Left colon (tissue), 2 donors: ENCODE measurements at places on chromosomes 6 and 20.

DNA sequence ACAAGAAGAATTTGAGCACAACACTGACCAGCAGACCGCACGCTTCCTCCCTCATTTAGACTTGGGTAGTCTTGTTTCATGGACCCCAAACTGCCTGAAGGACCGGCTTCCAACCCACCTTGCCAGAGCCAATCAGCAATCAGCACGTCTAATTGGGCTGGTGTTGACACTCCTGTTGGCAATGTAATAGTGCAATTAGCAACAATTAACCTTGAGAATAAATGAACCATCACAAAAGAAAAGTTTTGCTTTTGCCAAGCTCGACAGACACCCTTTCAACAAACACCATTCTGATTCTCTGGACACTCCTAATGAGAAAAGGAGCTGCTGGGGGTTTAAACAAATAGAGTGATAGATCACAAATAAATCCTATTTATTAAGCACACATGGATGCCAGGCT lies 61.0 kb downstream of the EDN3 start:
- DNase-seq, result no peak

DNA sequence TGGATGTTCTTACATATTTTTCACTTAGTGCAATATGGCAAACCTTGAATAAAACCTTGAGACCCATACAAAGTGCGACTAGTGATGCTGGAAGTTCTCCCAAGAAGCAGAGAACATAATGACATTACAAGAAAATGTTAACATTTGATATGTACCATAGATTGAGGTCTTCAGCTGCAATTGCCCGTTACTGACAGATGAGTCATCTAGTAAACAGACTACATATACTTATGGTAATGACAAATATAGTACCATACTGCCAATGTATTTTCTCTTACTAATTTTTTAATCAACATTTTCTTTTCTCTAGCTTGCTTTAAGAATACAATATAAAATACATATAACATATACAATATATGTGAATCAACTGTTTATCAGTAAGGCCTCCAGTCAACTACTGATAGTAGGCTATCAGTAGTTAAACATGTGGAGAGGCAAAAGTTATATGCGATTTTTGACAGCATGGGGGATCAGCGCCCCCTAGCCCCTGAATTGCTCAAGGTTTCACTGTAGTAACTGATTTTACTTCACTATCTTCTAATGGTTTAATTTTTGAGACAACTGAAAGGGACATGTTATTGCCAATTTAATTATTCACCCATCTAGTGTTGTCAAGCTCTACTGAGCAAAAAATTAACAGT lies 166.7 kb upstream of the ADGRB3 start:
- no peak for DNase-seq

DNA sequence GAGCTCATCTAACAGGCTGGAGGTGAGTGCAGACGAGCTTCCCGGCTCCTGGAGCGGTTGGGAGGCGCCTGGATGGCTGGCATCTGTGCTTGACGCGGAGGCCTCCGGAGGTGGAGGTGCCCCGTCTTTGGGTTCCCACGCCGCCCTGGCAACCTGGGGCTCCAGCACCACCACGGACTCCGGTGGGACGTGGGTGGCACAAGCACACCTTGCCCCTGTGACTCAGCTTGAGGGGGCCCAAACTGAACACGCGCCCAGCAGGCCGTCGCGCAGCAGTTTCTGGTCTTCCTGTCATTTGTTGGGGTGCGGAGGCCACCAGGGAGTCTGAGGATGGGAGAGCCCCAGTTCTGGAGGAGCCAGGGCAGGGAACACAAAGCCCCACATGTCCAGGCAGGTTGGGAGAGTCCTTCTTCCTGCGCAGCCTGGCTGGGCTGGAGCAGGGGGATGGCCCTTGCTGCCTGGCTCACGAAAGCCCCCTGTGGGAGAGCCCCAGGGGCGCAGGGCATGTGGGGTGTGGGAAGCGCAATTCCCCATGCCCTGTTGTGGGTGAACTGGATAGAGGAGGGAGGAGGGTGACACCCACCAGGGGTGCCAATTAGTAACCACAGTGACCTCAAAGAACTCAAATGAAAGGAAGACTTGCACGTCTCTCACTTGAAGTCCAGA lies 1378.6 kb upstream of the DEFB115 start:
- no peak for DNase-seq

- DNase-seq, result no peak
Measured at GRCh38 chr6:16059496-16059895, 69.4 kb upstream of the MYLIP start.

- no peak for DNase-seq
Measured at GRCh38 chr6:71367756-71368155, 79.1 kb downstream of the OGFRL1 start.

DNA sequence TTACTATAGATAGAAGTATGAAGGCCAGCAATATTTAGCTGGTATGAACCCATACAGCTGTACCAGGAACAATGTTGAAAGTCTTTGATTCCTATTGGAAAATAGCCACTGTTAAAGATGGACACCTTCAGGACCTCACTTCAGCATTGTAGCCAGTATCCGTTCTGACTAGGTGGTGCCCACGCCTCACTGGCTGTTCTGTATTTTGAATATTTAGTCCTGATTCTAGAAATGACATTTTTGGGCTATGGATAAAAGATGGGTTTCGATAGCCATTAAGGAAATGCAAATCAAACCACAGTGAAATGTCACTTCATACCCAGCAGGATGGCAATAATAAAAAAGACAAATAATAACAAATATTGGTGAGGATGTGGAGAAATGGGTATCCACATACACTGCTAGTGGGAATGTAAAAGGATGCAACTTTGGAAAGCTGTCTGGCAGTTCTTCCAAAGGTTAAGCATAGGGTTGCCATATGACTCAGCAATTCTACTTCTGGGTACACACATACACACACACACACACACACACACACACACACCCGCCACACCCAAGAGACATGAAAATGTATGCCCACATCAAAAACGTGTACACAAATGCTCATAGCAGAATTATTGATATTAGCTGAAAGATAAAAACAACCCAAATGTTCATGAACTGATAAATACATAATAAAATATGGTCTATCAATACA lies 56.8 kb downstream of the UTRN start:
- no peak for DNase-seq

DNA sequence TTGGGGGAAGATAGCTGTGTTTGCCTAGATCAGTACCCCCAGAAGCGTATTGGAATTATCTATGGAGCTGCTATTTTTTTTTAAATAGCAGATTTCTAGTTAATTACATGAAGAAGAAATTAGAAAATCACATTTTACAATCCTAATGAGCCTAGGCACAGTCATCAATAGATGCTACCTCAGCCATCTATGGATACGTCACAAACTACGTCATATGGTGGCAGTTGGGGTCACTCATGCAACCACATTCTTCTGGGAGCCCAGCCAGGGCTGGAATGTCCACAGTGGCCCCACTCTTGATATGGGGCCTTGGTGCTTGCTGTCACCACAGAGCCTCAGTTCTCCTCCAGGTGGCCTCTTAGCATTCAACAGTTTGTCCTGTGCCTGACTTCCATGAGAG lies 63.0 kb downstream of the SNRNP48 start:
- DNase-seq, result no peak
